ENCODE measurements at places on chromosomes 6 and 20. TPM values are rescaled to one million over a fixed set of nuclear protein-coding genes. Genes with fewer than 3 reads are reported as not detected.

- peak; percentile 76 for DNase-seq
These were observed at the start of gene PDE10A for GRCh38 chr6:165662749-165663376. TSS of gene PDE10A (minus strand) at chr6:165663241. CDS start at chr6:165662811, 430 bp downstream.

DNA sequence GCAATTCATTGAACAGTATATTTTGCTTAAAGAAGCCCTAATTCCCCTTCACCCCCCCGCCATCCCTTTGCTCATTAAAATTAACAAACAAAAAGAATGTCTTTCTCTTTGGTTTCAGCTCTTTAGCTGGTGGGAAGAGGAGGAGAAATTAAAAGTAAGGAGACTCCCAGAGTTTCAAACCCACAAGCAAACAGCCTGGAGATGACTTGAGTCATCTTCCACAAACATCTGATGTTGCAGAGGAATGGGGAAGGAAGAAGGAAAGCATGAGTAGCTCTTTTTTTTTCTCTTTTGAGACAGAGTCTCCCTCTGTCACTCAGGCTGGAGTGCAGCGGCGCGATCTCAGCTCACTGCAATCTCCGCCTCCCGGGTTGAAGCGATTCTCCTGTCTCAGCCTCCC lies 189.6 kb downstream of the ADAT2 start:
- no peak for DNase-seq

DNA sequence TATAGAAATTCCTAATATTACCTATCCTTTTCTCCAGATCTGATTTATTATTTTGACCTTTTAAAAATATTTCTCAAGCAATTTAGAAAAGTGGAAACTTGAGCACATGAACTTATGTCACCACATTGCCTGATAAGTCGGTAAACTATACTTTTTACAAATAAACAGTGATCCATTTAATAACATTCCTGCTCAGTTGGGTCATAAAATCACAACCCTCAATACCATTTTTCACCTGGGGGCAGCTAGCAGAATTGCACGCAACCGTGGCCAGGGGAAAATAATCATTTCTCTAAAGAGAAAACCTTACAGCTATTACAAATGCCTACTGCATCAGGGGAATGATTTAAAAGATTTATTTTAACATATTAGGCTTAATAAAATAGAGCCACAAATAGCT lies 614.5 kb downstream of the PHF3 start:
- no peak for DNase-seq

HSPA12B gene
- 16.7 TPM for total RNA-seq

DNA sequence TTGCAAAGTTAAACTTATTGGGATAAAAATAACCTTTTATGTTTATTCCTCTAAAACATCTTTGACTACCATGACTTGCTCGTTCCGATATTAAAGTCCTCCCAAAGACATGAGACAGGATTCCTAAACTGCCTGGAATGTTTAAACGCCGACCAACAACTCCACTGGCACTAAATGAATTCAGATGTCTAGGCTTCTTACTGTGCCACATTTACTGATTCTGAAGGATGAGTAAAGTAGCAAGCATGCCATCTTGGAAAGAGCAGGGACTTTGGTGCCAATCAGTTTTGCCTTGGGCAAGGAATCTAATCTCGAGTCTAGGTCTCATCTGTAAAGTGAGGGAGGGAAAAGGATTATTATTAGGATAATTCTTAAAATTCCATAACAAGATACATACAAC lies 25.3 kb downstream of the MBOAT1 start:
- DNase-seq, result no peak

GRCh38 chr6:29818892-29819291 lies 8.7 kb upstream of the HLA-G start:
- no peak for DNase-seq

DNA sequence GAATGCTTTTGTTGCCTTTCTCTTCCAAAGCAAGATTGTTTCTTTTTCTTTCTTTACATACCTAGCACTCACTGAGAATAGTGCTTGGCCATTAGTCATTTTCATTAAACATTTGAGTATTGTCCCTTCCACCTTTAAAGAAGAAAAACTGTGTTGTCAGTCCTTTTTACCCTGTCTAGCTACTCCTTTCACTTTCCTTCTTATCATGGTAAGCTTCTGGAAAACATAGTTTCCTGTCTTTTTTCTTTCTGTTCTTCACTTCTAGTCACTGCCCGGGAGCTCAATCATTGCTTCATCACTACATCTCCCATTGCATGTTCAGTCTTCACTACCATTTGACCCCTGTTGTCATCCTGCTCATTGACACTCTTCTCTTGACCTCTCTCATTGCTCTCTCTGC lies 12.1 kb downstream of the VAPB start:
- DNase-seq, result no peak

DNA sequence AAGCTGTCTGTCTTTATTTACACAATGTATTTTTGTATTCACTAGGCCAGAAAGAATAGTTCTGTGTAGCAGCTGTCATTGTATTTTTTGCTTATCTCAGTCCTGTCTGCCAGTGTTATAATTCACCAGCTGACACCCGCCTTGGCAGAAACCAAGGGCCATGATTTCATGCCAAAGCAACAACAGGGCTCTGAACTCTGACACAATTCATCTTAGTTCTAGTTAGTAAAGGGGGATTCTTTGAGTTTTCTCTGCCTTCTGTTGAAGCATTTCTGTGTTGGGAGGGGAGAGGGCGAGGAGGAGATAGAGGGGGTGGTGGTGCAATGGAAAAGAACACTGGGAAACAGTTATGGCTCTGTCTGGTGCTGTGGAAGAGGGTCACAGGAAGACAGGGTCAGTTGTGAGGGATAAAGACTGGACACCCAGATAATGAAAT lies 684.6 kb upstream of the MARCKS start:
- DNase-seq, result peak; percentile 20

GRCh38 chr6:13302291-13302690 lies 26.0 kb downstream of the TBC1D7 start:
- peak; percentile 30 for DNase-seq

GRCh38 chr6:157684620-157685299 lies 138.3 kb upstream of the SNX9 start:
- DNase-seq, result no peak

DNA sequence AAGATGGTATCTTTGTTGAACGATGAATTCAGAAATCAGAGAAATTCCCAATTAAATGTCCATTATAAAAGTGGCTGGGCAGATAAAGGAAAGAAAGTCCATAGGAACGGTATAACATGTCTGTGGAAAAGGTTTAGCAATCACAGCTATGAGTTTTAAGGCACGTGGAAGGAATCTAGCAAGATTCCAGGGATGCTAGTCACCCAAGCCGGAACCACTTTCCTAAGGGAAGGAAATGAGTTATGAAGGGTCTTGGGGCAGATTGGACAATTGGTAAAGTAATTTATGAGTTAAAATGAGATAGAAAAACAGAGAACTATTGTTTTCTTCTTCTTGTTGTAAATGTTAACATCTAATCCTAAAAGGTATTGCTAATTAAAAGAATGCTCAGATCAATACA lies 384.8 kb downstream of the ADGRB3 start:
- DNase-seq, result no peak

GRCh38 chr6:24426729-24427446 lies 24.2 kb downstream of the MRS2 start:
- DNase-seq, result no peak

GRCh38 chr6:110328259-110328658 lies 29.9 kb downstream of the METTL24 start:
- no peak for DNase-seq

HLA-DRB1 gene
- not detected for total RNA-seq

DNA sequence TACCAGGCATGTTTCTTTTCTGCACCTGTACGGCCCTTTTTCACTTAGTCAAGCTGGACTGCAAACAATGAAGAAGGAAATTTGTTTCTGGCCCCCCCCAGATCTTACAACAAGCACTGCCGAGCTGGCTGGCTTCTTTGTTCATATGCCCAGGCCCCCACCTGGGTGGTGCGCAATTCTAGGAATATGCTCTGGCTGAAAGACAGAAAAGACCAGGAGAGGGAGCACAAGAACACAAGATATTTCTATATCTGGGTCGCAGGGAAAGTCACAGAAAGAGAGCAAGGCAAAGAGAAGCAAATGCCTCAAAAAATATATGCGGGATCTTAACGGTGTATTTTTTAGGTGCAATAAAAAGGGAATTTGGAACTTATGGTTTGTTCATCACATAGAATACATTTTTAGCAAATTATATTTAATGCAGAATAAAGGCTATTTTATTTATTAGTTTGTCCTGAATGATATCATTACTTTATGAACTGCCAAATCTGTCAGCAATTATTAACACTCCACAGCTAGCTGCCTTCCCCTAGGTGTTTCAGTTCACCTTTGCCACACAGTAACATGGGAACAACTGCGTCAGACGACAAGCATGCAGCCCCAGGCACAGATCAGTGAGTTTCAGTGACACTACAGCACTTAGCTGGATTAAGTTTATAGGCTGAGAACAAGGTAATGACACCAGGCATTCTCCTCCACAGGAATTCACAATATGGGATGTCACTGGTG lies 76.5 kb downstream of the GJA10 start:
- DNase-seq, result peak; percentile 76

SLC22A2 gene
- not detected for total RNA-seq

- no peak for DNase-seq
These were observed 39.5 kb downstream of the CD40 start for GRCh38 chr20:46157625-46158024.

VWA7 gene
- total RNA-seq, result 0.34 TPM

- no peak for DNase-seq
These were observed 13.5 kb upstream of the CCDC167 start for GRCh38 chr6:37513155-37513554.

DNA sequence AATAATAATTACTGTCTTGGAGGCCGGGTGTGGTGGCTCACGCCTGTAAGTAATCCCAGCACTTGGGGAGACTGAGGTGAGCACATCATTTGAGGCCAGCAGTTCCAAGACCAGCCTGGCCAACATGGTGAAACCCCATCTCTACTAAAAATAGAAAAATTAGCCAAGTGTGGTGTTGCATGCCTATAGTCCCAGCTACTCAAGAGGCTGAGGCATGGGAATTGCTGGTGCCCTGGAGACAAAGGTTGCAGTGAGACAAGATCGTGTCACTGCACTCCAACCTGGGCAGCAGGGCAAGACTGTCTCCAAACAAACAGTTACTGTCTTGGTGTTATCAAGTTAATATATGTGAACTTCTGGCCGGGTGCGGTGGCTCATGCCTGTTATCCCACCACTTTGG lies 4.9 kb downstream of the RRP36 start:
- DNase-seq, result no peak

PSORS1C2 gene
- total RNA-seq, result not detected

DNA sequence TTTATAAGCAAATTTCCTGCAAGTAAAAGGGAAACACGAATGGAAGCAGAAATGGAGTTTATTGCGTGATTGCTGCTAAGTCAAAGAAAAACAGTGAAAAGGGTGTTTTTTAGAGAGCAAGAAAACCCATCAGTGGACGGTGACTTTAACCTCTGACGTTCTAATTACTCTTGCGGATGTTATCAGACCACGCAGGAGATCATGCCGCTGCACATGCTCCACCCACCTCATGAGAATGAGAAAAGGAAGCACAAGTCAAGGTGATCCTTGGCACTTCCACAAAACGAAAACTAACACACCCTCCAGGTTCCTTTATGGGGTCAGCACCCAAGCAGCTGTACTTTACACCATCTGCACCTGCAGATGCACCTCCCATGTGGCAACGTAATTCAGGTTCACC lies 45.0 kb downstream of the LYRM4 start:
- DNase-seq, result no peak

- DNase-seq, result no peak
These were observed 4.1 kb downstream of the TMEM239 start for GRCh38 chr20:2820084-2820895.

RIMS1 gene
- total RNA-seq, result 7.5 TPM

DNA sequence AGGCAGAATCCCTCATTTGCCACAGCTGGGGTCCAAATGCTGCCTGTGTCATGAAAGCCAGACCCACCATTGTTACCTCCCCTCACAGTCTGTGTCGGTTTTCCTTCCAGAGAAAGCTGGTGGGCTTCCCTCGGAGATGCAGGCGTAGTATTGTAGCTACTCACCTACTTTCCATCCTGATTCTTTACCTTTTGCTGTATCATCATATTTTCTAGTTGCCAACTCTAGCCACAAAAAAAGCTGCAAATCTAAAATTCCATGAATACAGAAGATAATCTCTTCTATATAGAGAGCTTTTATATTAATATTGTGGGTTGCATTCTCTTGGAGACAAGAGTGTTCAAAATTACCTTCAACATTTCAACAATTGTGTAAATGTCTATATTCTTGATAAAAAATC lies 98.0 kb upstream of the LAMP5 start:
- no peak for DNase-seq

DNA sequence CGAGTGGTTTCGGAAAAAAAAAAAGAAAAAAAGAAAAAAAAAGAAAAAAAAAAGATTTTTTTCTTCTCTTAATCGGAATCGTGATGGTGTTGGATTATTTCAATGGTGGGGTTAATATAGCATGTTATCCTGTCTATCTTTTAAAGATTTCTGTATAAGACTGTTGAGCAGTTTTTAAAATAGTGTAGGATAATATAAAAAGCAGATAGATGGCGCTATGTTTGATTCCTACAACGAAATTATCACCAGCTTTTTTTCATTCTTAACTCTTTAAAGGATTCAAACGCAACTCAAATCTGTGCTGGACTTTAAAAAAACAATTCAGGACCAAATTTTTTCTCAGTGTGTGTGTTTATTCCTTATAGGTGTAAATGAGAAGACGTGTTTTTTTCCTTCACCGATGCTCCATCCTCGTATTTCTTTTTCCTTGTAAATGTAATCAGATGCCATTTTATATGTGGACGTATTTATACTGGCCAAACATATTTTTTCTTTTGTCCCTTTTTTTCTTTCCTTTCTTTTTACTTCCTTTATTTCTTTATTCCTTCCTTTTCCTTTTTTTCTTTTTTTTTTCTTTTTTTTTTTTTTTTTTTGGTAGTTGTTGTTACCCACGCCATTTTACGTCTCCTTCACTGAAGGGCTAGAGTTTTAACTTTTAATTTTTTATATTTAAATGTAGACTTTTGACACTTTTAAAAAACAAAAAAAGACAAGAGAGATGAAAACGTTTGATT lies 3.6 kb downstream of the SOX4 start:
- peak; percentile 57 for DNase-seq

HLA-DRB5 gene
- not detected for total RNA-seq

- no peak for DNase-seq
These were observed 5.8 kb downstream of the GZF1 start for GRCh38 chr20:23367770-23368169.

GRCh38 chr6:136628996-136629395 lies 78.8 kb upstream of the MAP7 start:
- DNase-seq, result peak; percentile 84

DNA sequence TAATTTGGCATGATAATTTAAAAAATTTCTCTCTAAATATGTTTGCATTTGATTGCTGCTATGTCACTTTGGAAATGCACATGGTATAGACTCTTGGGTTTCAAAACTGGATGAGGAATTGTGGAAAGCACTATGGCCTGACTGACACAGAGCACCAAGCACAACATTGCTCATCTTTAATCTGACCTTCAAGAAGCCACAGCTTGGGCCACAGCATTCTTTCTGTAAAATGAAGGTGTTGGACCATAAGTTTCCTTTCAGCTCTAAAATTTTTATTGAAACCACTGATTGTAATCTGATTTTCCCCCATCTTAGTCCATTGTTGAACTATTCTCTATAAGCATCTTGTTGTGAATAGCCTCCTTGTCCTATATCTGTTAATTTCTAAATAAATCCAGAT lies 41.0 kb downstream of the QKI start:
- no peak for DNase-seq

Measured in dermis blood vessel endothelial cell (primary cell).